NCI-H2081 treated with DMSO at 0.1 percent for 48 hours (cell line): ENCODE measurements at places on chromosomes 5 and 9.

DNA sequence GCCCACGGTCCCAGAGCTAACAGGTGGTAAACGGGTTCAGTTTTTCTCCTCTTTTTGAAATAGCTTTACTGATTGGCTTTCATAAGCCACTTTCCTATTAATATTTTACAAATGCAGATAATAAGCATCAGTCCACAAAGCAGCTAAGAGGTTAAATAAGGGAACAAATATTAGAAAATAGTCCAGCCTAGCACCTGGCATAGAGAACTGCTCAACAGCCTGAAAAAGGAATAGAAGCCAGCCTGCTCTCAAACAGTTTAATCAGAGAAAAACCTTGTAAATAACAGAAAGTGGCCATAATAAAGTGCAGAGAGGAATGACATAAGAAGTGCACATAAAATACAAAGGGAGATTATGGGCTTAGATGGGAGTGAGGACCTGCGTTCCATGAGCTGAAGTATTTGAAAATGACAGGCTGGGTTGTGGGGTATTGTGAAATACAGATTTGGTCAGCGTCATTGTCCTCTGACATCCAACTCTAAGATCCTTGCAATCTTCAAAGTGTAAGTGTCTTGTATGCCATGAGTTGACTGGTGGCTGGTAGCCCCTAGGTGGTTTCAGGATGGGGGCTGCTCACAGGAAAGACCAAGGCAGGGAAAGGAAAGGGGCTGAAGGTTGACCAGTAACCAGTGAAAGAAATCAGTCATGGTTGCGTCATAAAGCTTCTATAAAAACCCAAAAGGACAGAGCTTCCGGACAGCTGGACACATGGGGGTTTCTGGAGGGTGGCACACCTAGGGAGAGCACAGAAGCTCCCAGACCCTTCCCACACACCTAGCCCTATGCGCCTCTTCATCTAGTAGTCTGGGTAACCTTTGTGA lies 32.4 kb downstream of the MYO10 start:
- DNase-seq, result no peak

- no peak for DNase-seq
Observed at GRCh38 chr5:150574818-150575547, 65.5 kb upstream of the SYNPO start.

GRCh38 chr5:56759521-56760216 lies 55.7 kb upstream of the MAP3K1 start:
- DNase-seq, result no peak

GRCh38 chr9:122370303-122370702 lies 521 bp upstream of the PTGS1 start:
- no peak for DNase-seq

DNA sequence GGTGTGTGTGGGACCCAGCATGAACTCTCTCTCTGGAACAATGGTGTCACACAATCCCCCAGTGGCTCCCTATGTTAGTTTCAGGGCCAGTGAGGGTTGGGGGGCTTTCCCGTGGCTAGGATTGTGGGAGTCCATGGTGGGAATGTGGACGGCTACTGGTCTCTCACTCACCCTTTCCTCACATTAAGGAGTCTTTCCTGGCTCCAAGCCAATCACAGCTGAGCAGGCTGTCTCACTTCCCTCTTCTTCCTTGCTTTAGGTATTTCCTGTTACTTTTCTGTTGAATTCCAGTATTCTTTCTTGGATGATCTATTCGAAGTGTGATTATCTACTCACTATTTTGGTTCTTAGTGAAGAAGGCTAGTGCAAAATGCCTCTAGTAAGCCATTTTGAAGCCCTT lies 324.4 kb upstream of the MPDZ start:
- no peak for DNase-seq
